DMS53 (cell line): ENCODE measurements at places on chromosomes 3 and 15.

DNA sequence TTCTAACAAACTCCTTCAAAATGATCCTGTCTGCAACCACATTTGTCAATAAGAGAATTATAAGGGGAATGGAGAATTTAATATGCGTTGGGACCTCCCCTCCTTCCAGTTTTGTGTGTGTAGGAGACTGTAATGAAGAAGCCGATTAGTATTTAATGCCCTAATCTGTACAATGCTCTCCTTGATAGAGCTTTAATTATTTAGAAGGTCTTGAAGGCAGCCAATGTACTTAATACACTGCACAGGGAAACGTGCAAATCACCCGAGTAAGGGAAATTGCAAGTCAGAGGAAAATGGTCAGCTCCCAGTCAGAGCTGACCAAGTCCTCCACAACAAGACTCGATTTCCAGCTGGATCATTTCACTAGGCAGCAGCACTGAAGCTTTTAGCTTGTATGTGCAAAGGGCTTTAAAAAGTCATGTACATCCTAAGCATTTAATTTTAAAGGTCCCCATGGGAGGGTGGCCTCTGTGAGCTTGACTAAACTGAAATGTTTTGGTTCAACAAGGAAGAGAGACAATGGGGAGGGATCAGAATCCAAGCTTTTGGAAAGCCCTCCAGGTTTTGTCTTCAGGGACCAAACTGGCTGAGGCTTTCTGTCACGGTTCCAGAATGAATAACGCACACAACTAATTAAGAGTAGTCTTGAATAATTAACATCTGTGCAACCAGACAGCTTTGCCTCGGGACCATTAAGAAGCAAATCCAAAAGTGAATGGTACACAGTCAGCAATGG lies 159.8 kb upstream of the MITF start:
- DNase-seq = no peak

GRCh38 chr3:144875211-144875610 lies 903.6 kb downstream of the DIPK2A start:
- no peak for DNase-seq

DNA sequence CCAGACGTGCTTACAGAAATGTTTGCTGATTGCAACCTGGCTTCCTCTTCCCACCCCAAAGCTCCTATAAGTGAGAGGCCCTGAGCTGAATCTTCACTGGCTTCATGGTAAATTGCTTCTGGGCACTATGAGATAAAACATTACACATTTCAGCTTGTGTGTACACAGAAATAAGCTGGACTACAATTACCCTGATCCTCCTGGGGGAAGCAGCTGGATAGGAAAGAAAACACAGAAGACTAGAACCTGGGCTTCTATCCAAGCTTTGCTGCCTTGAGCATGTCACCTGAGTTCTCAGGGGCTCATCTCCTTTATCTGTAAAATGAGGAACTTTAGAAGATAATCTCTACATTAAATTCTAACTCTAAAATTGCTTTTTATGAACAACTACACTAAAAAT lies 40.3 kb downstream of the THBS1 start:
- peak; percentile 43 for DNase-seq

GRCh38 chr15:57604507-57604906 lies 12.8 kb downstream of the MYZAP start:
- DNase-seq = no peak

DNA sequence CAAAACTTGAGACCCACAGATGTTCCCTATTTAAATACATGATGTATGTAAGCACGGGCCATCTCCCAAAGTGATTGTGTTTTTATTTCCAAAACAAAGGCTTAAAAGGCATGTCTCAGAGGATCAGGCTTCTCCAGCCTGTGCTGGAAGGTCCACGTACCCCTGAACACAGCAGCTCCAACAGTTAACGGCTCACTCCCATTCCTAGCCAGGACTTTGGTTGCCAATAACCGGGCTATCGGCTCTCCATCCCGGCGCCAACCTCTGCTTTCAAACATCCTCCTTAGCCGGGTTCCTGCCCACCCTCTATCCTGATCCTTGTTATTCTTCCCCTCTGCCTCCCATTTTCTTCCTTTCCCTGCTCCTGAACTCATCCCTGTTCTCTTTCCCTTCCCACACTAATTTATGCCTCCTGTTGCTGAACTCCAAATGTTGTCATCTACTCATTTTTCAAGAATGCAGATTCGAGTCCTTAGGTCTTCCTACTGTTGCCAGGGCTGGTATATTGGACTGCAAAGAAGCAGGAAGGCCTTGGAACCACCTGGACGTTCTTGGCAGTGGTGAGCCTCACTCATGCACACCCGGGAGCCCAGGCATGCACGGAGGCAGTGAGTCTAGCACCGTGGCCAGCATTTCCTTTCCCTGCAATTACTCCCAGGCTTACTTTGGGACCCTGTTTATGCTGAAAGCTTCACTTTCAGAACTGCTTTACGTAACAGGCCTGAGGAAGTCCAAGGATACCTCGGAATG lies 128.4 kb upstream of the RAD18 start:
- DNase-seq = no peak

GRCh38 chr3:111601810-111602209 lies 6.7 kb upstream of the ZBED2 start:
- DNase-seq = peak; percentile 9
